ENCODE measurements at places on chromosomes 5 and 9.

GRCh38 chr5:37111426-37112382 lies 137.5 kb downstream of the CPLANE1 start:
- DNase-seq: no peak

DNA sequence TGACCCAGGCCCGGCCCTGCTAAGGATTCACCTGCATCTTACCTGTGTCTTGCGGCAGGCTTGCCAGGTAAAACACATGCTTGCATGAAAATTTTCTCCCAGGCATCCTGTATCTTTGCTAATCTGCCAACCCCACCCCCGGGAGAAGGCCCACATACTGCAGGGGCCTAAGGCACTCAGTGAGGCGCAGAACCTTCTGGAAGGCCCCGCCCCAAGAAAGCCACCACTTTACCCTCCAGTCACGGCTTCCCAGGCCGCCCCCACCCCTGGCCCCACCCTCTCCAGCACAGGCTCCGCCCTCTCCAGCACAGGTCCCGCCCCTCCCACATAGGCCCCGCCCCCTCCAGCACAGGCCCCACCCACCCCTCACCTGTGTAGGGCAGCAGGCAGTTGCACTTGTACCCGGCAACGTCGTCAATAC lies 29.8 kb upstream of the SEC16A start:
- DNase-seq: no peak

DNA sequence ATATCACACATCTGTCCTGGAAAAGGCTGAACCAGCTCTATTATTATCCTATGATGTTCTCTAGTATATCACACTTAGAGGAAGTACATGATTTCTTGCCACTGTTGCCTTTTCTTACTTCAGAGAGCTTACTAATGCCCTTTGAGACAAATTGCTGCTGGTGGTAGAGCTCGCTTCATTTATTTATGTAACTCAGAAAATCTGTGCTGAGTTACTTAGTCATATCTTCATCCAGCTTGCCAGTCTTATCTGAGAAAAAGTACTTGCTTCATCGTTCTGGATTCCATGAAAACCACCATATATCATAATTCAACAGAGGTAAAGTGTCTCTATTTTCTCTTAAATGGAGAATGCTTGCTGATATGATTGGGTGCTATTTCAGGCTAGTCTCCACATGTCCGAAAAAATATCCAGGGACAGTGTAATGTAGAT lies 26.6 kb downstream of the PTPDC1 start:
- peak; percentile 18 for DNase-seq

- no peak for DNase-seq
These were observed 52.4 kb downstream of the NREP start for GRCh38 chr5:111704452-111705085.

DNA sequence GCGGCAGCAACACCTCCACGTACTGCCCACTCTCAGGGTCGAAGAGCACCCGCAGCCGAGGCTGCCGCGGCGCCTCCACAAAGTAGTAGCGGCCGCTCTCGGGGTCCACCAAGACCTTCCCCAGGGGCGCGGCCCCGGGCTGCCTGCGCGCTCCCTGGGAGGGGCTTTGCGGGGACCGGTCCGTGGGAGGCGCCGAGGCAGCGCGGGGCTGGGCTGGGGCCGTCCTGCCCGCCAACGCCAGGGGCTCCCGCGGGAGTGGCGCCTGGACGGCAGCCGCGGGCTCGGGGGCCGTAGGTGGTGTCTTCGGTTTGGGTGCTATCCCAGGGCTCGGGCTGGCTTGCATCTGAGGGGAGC lies 2.6 kb upstream of the MZB1 start:
- no peak for DNase-seq

DNA sequence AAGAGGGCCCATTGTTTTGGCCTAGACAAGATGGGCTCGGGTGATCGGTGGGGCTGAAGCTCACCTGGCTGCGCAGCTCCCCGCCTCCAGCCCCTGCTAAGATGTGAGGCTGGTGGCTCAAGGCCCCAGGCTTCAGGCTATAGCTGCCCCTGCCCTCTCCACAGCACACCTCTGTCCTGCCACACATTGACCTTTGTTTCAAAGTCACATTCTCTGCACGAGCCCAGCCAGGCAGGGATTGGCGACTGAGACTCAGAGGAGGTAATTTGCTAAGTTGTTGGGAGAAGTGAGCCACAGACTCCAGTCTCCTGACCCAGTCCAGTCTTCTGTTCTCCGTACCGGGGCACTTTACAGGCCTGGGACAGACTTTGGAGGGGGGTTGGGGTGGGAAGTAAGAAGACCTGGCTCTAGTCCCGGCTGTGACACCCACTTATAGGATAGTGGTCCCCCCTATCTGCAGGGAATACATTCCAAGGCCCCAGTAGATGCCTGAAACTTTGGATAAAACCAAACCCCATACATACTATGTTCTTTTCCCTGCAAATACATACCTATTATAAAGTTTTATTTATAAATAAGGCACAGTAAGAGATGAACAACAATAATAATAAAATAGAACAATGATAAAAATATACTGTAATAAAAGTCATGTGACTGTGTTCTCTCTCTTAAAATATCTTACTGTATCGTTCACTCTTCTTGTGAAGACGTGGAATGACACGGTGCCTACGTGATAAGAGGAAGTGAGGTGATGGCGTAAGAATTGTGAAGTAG lies 13.3 kb downstream of the PDGFRB start:
- DNase-seq: no peak

- no peak for DNase-seq
These were observed 53.9 kb upstream of the RIC1 start for GRCh38 chr9:5575000-5575399.

- no peak for DNase-seq
These were observed 102.2 kb upstream of the IER5L start for GRCh38 chr9:129280236-129280622.

DNA sequence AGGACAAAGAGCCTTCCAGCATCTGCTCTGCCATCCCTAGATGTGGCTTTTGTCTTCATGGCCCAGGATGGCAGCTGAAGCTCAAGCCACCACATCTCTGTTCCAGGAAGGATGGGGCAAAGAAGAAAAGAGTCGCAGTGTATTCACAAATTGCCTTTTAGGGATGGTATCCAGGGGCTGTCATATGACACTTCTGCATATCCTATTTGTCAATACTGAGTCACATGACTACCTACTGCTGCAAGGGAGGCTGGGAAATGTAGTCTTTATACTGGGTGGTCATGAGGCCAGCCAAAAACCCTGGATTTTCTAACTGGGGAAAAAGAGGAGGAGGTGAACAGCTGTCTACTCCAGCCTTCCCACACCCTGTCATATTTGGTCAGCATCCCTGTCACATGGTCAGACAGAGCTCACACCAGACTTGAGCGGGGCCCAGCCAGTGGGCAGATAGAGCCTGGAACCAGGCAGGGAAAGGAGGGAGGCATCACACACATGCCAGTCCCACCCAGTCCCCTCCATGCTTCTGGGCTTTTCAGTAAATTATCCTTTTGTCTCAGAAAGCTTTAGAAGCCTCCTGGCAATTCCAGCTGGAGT lies 52.0 kb downstream of the OLFM1 start:
- DNase-seq: no peak

DNA sequence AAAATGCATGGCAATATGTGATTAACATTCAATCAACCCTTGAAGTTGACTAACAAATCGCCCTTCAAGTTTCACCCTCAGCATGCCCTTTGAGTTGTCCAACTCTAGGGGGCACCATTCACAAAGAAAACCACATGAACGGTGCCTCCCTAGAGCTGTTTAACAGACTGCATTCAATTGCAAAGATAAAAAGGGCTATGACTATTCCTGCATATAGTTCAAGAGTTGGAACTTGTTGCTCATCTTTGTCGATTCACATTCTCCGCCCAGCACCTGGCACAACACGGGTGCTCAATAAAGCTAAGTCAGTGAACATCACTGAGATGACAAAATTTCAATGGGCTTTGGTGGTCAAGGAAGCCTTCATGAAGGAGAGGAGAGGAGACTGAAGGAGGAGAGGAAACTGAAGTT lies 69.6 kb upstream of the SLC30A5 start:
- DNase-seq: peak; percentile 33

DNA sequence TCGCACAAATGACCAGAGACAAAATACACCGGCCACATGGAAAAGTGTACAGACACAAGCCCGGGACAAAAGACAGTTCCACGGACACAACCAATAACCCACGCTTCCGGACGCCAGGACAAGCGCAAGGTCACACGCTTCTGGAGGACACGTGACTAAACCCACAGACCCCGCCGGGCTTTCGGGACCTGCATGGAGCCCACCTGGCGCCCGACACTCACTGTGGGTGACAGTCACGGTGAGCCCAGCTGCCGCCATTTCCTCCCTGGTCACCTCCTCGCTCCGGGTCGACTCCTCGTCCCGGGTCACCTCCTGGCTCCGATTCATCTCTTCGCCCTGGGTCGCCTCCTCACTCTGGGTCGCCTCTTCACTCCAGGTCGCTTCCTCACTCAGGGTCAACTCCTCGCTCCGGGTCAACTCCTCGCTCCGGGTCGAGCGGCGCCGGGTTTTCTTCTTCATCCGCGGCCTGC lies 470 bp downstream of the BAG1 start:
- no peak for DNase-seq

GRCh38 chr5:75720882-75721281 lies 3.6 kb upstream of the POC5 start:
- no peak for DNase-seq

DNA sequence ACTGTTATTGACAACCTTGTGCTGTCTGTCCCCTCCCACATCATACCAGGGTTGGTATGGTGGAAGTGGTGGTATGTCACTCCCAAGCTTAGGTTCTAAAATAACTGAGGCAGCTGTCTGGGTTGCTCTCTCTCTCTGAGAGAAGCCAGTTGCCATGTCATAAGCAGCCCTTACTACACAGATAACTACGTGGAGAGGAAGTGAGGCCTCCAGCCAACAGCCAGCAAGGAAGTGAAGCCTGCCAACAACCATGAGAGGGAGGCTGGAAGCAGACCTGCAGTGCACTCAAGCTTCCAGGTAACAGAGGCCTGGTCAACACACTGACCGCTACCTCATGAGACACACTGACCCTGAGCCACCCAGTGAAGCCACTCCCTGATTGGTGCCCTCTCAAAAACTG lies 18.6 kb downstream of the CTNNAL1 start:
- no peak for DNase-seq

GRCh38 chr5:156589946-156590216 lies 260.2 kb upstream of the PPP1R2B start:
- DNase-seq: no peak

DNA sequence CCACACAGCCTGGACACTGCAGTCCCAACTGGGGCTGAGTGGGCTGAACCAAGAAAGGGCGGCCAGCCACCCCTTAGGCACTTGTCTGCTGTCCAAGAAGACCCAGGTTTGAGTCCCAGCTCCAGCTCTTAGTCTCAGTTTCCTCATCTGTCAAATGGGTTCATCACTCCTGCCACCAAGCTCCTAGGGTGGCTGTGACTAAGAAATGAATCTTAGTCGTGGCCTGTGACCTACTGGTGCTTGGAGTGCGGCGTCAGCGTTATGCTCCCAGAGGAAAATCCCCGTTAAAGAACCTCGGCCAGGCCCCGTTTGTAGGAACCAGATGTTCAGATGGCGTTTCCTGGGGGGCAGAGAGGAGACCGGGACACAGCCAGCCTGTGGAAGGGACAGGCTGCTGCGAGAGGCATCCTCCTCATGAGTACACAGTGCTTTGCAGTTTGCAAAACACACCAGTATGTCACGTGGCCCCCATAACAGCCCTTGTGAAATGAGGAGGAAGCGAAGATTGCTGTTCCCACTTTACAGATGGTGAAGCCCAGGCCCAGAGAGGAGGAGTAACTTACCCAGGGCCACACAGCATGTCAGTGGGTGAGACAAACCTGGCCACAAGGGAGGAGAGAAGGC lies 3.3 kb downstream of the FIBCD1 start:
- no peak for DNase-seq

- no peak for DNase-seq
These were observed 30.8 kb downstream of the MTAP start for GRCh38 chr9:21833090-21833801.

DNA sequence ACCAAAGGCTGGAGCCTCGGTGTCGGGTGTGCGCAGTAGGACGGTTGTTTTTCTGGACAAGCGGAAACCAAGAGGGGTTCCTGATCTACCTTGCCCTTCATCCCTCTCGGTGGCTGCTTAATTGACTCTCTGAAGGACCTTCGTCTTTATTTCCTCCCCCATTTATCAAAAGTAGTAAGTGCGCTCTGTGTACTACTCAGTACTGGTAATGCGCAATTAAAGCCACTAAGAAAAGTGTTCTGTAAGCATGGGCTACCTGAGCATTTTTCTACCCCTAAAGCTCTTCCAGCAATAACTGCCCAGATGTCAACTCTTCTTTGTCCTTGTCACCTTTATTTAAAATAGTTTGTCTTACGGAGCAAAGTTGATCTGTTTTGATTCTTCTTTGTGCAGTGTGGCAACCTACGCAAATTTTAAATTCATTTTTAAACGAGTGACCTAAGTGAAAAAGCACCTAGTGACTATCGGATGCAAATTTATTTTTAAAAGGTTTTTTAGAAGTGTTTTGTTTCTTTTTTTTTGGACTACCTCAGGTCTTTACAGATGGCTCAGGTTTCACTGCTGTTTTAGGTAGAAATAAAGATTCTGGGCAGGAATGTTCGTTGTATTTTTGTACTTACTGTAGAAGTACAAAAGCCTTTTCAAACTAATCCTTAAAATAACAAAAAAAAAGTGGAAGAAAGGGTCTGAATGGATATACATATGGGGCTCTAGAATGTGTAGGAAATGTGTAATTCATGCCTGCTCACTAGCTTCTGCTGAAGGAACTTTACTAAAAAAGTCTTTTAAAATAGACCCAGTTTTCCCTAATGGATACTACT lies 2.0 kb downstream of the JMY start:
- DNase-seq: no peak

GRCh38 chr5:172593721-172594235 lies 47.3 kb upstream of the NEURL1B start:
- no peak for DNase-seq

DNA sequence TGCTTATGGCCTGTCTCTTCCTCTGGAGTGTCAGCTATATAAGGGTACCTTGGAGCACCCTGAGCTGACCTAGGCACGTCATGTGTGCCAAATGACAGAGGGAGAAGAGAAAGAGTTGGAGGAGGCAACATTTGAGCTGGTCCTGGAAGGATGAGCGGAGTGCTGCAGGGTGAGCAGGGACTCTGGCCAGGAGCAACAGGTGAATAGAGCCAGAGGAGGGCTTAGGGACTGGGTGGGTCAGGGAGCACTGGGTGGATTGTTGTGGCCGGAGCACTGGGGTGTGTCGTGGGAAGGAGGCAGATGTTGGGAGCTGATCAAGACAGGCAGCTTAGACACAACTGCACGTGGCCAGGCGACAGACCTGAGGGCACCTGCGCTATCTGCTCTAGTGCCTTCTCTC lies 43.6 kb downstream of the TSPAN17 start:
- DNase-seq: no peak
